ENCODE measurements at places on chromosomes 16 and 17.

GRCh38 chr16:84450176-84450865 is 54.1 kb downstream of the MEAK7 start:
- DNase-seq, result no peak

DNA sequence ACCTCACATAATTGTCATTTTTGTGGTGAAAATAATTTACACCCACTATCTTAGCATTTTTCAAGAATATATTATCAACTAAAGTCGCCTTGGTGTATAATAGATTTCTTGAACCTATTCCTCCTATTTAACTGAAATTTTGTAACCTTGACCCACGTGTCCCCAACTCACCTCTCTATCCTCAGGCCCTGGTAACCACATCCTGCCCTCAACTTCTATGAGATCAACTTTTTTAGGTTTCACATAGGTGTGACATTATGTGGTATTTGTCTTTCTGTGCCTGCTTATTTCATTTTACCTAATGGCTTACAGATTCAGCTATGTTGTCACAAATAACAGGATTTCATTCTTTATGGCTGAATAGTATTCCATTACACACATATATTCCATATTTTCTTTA is 73.0 kb upstream of the CNTNAP4 start:
- DNase-seq, result no peak

- DNase-seq, result no peak
Observed at GRCh38 chr16:56767024-56767423, 37.1 kb downstream of the NUP93 start.

DNA sequence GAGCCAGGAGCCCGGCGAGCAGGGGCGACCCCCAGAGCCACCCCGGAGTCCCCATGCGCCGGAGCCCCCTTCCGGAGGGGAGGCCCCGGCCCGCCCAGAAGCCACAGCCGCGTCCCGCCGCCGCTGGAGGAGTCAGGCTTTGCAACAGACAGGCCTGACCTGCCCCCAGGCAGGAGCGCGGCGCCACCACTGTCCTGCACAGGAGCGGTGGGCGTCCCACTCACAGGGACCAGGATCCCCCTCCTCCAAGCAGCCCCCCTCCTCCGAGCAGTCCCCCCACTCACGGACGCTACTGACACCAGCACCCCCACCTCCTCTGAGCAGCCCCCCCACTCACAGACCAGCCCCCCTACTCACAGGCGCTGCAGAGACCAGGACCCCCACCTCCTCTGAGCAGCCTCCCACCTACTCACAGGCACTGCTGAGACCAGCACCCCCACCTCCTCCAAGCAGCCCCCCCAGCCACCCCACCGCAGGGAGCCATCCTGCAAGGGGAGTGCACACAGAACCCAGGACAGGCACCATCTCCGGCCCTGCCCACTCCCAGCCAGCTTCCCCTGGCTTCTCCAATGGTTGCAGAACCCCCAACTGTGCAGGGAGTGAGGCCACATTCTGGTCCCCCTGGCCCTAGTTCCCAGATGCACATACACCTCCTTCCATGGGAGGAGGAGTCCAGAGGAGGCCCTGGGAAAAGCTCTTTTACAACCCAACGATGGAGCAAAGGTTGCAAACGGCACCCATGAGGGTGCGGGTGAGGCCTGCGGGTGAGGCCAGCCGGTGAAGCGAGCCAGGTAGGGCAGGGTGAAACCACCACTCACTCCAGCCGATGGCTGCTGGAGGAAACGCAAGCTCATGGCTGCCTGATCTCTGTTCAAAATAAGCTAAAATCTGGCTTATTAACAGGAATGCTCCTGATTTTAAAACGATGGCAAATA is 69.9 kb downstream of the ABR start:
- no peak for DNase-seq

GRCh38 chr16:27237219-27238015 is 31.2 kb downstream of the NSMCE1 start:
- no peak for DNase-seq

GRCh38 chr16:8483396-8483795 is 106.9 kb downstream of the TMEM114 start:
- no peak for DNase-seq

- DNase-seq, result no peak
Observed at GRCh38 chr16:75309156-75309555, 57.7 kb upstream of the BCAR1 start.

DNA sequence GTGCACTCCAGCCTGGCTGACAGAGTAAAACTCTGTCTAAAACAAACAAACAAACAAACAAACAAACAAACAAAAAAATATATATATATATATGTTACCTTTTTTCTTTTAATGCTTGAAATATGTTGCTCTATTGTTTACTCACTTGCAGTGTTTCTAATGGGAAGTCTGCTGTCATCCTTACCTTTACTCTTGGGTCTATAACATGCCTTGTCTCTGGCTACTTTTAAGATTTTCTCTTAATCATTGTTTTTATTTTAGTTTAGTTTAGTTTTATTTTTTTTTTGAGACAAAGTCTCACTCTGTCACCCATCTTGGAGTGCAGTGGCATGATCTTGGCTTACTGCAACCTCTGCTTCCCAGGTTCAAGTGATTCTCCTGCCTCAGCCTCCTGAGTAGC is 16.1 kb upstream of the TNRC6A start:
- DNase-seq, result no peak

Measured in NCI-H2029 treated with DMSO at 0.1 percent for 48 hours (cell line).